Panc1 (cell line): ENCODE measurements at places on chromosomes 6 and 20. TPM values are rescaled to one million over a fixed set of nuclear protein-coding genes. Genes with fewer than 3 reads are reported as not detected.

DNA sequence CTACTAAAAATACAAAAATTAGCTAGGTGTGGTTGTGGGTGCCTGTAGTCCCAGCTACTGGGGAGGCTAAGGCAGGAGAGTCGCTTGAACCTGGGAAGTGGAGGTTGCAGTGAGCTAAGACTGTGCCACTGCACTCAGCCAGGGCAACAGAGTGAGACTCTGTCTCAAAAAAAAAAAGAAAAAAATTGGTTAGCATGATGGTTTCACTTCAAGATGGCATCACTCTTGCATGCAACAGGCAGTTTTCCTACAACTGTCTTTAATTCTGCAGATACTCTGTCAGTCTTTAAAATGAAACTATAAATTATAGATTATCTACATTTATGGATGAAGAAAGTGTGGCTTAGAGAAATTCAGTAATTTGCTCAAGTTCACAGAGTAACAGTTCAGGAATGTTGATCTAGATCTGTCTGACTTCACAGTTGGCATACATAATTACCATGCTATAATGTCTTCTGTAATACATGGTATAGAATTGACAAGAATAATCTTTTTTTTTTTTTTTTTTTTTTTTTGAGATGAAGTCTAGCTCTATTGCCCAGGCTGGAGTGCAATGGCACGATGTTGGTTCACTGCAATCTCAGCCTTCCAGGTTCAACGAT is 27.0 kb downstream of the ITCH start:
- no peak for DNase-seq

The COL9A1 gene
- total RNA-seq: not detected

The MARCKS gene
- total RNA-seq: 35.3 TPM

DNA sequence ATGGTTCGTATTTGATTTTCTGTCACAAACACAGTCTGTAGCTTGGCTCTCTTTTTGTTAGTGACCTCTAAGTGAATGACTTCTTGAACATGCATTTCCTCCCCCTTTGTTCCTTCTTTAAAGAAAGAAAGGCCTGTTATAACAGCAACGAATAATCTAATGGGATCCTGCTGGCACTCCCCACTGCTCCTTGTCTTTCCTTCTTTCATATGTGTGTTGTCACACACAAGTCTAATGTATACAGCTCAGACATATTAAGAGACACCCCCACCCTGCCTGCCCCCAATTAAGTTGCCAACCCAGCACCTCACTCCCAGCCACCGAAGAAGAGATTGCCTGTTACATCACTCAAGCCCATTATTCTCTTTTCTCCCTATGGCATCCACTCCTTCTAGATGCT is 4.9 kb upstream of the SAMD5 start:
- DNase-seq: no peak

- no peak for DNase-seq
Observed at GRCh38 chr6:96864216-96865054, 27.2 kb upstream of the GPR63 start.

DNA sequence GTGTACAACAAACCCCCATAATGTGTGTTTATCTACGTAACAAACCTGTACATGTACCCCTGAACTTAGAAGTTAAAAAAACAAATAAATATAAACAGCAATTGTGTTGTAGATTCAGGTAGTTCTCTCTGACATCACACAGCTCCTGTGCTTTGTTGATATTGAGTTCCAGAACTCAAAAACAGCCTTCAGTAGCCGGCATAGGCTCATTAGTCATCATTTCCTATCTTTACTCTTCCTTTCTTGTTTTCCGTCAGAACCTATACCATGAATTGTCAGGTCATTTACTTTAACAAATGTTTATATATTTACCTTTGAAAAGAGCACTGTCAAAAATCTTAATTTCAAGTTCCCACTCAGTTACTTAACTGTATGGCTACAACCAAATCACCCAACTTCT is 88.8 kb downstream of the ADTRP start:
- no peak for DNase-seq

The RWDD1 gene
- total RNA-seq: 68.0 TPM

The EEF1A2 gene
- 178 TPM for total RNA-seq

- no peak for DNase-seq
Observed at GRCh38 chr6:44926556-44926955, 401.6 kb upstream of the RUNX2 start.

- no peak for DNase-seq
Observed at GRCh38 chr6:113433335-113433991, 423.7 kb upstream of the MARCKS start.

The METTL24 gene
- total RNA-seq: not detected

DNA sequence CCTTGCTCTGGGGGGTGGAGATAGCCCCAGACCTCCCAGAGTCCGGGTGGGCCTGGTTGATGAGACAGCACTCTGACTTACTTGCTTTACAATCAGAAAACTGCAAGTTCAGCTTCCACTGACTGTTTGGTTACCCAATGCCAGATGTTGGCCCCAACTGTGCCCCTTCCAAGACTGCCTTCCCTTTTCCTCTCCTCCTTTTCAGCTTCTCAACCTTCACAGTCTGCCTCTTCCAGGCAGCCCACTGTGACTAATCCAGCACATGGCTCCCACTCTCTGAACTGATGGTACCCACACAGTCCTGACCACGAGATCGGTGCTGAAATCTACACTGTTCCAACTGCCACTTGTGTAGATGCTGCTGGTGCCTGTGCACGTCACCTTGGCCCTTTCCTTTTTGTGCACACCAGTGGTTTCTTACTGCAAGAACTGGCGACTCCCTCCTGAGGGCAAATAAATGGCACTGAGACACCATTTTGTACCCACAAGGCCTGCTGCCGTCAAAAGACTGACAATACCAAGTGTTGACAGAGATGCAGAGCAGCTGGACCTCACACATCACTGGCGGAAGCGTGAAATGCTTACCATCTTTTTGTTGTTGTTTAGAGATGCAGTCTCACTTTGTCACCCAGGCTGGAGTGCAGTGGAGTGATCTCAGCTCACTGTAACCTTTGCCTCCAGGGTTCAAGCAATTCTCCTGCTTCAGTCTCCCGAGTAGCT is 1.8 kb upstream of the ARFGAP1 start:
- DNase-seq: no peak

- no peak for DNase-seq
Observed at GRCh38 chr20:43159994-43160393, 29.7 kb downstream of the PTPRT start.

GRCh38 chr6:47302043-47302442 is 7.7 kb downstream of the TNFRSF21 start:
- no peak for DNase-seq

GRCh38 chr6:99151634-99152346 is 197.7 kb downstream of the FAXC start:
- peak; percentile 13 for DNase-seq

DNA sequence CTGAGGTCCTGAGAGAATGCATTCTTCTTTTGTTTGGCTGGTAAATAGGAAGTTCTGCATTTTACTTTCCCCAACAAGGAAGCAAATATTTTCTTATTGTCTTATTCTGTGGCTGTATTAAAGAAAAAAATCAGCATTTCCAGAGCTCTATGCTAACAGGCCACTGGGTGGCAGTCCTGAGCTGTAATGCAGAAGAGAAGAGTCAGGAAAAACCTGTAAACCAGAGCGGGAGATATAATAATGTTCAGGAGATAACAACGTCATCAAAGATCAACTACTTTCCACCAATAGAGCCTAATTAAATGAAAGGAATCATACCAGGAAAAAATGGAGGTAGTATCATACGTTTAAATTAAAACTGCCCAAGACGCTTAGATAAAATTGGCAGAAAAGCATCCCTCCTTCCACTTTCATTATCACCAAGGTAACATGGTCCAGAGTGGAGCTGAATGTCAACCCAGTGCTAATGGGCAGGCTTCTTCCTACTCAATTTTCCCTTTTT is 55.6 kb upstream of the CARMIL1 start:
- DNase-seq: peak; percentile 45

DNA sequence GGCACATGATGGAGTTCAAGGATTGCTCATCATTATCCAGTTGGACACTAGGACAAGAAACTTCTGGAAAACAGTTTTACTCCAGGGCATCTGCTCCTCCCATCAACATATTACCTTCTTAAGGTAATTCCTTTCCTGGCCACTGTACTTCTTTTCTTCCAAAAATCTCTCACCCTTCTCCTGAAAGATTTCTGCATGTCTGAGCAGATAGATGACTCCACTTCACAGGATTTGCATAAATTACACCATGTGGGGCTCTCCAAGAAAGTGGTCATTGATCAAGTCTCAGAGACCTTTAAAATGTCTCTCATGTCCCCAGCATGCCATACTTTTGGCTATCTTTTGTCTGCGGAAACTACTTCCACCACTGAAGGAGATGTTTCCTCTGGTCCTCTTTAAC is 103.2 kb upstream of the TNFAIP3 start:
- no peak for DNase-seq

DNA sequence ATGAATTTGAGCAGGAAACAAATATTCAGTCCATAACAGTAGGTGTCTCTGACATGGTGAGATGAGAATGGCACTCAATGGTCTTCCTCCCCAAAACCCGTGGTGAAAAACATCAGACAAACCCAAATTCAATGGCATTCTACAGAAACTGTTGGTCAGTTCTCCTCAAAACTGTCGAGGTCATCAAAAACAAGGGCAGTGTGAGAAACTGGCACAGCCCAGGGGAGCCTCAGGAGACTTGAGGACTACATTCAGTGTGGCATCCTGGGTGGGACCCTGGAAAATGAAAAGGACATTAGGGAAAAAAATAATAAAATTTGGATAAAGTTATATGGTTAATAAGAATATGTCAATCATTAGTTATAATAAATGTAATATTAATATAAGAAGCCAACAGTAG is 40.6 kb downstream of the LBP start:
- DNase-seq: no peak

DNA sequence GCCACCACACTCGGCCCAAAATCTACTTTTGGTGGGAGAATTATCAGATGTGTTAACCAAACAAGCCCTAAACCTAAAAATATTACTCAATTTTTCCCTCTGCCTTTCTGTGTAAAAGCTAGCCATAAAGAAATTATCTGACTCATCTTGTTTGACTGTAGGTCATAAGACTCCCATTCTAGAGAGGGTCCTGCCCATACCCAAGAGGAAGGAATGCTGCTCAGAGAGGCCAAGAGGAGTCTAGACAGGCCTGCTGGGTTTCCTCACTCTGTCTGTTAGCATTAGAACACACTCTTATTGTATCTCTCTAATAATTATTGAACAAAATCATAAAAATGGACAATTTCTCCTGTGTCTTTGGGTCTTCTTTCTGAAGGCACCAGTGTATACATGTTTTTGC is 26.1 kb downstream of the C6orf141 start:
- DNase-seq: no peak

The ACTR5 gene
- 12.1 TPM for total RNA-seq

DNA sequence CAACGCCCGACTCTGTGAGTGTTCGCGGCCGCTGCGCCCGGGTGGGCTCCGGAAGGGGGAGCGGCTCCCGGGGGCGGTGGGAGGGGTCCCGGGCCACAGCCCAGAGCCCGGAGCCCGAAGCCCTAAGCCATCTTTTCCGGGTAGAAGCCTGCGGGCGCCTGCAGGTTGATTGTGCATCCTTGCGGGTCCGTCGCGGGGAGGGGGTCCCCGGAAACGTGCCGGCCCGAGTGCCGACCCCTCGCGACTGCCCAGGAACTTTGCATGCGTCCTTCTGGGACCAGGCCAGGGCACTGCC is 413 bp downstream of the PTPRA start:
- no peak for DNase-seq

DNA sequence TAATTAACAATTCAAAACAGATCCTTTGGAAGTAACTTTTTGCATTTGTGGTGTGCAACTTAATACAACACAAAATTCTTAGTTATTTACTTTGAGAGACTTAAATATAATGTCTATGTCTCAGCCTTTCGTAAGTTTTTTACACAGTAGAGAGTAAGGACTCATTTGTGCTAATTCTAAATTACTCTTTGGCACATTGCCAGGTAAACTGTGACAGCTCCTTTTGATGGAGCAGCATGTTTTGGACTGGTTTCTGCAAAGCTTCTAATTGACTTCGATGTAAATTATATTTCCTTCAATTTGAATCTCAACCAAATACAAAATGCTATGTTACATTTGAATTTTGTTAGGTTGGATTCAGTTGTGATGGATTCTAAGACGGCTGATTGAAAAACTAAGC is 450.7 kb upstream of the OPRM1 start:
- no peak for DNase-seq

The RNF39 gene
- not detected for total RNA-seq

The HLA-DOB gene
- 0.39 TPM for total RNA-seq

The TRAPPC3L gene
- not detected for total RNA-seq

GRCh38 chr20:36205026-36205425 is 31.3 kb upstream of the AAR2 start:
- DNase-seq: no peak

The SLC16A10 gene
- 0.18 TPM for total RNA-seq

GRCh38 chr20:16551607-16552006 is 21.6 kb downstream of the KIF16B start:
- no peak for DNase-seq

The TNFAIP3 gene
- 15.0 TPM for total RNA-seq

DNA sequence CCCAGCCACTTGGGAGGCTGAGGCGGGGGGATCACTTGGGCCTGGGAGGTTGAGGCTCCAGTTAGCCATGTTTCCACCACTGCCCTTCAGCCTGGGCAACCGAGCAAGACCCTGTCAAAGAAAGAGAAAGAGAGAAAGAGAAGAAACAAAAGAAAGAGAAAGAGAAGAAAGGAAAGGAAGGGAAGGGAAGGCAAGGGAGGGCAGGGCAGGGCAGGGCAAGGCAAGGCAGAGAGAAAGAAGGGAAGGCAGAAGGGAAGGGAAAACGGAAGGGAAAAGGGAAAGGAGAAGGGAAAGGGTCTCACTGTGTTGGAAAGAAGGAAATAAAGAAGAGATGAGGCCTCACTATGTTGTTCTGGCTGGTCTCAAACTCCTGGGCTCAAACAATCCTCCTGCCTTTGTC is 47.8 kb upstream of the PBOV1 start:
- DNase-seq: no peak

The CUL7 gene
- total RNA-seq: 32.1 TPM

GRCh38 chr6:81763051-81763450 is 10.6 kb upstream of the TENT5A start:
- no peak for DNase-seq

The MAPK14 gene
- 42.3 TPM for total RNA-seq

- DNase-seq: no peak
Observed at GRCh38 chr6:50836231-50836630, 17.6 kb downstream of the TFAP2B start.

DNA sequence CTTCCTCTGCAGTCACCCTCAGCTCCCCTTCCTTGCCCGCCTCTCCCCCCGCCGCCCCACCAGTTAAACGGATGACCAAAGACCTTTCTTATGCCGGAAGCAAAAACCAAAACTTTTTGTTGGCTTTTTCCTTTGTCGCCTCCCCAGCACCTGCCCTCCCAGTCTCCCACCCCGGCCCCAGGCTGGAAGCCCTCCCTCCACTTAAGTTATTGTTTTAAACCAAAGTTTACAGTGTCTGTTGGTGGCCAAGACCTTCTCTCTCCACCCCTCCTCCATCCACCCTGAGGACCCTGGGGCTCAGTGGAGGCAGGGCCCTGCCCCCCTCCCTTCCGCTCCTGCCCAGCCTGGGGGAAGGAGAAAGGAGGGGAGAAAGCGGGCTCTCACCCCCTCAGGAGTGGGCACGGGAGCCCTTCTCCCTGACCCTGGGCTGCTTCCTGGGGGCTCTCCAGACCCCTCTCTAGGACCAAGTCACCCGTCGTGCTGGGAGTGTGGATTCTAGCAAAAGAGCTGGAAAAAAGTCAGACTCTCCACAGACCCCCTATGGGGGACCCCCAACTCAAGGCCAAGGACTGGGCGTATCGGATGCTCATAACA is 38.3 kb upstream of the MDFI start:
- DNase-seq: no peak

The TMEM244 gene
- not detected for total RNA-seq
